ENCODE measurements at places on chromosomes 7 and 10.
A peak's percentile ranks its signal among the peaks of the same experiment; 100 is the strongest.

DNA sequence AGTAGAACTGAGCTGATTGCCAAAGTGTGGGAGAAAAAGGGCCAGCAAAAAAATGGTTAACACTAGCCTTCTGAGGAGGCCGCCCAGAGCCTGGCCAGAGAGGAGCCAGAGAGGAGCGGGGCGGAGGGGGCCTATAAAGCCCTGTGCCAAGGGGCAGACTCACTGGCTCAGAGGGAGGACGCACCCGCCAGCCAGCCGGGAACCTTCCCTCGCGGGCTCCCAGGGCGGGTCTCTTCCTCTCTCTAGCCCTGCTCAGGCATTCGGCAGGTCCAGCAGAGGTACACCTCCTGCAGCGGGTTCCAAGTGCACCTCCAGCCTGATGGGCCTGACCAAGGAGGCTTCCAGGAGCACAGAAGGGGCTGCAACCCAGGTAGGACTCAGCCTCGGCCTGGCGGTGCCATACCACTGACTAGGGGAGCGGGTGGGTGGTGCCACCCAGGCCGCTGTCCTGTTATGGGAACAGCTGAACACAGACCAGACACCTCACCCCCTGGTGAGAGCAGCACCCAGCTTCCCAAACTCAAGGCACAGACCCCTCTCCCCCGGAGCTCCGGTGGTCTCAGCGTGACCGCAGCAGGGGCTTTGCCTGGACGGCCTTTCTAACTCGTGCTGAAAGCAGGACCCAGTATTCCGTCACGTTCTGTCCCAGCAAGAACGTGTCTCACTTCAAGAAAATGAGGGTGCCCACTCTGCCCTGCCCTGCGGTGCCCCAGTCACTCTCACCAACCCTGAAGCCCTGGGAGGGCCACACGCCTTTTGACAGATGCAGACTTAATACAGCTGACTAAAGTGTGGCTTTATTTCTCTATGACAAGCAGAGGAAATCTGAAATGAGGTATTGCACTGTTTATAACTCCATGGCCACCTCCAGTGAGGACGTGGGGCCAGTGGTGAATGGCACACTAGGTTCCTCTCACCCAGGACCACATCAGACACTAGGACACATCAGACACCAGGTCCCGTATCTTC lies at the start of gene GPER1:
TSS of gene GPER1 (plus strand) at position 162 of the 969 bp plus-strand sequence. CDS start 3,616 bp downstream, outside the sequence.
- no peak for DNase-seq

DNA sequence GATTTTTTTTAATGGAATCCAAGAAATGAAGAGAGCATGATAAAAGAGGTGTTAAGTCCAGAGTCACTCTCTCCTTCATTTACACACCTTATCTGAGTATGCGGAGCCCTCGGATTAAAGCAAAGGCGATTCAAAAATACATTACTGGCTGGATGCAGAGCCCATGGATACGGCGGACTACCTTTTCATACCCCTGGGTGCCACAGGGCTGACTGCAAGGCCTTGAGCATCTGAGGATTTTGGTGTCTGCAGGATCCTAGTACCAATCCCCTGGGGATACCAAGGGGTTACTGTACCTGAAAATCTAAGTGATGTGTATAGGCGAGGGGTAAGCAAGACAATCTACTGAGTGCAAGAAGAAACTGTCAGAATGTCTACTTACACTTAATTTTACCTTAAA lies 20.5 kb downstream of the PIP4K2A start:
- DNase-seq: no peak

DNA sequence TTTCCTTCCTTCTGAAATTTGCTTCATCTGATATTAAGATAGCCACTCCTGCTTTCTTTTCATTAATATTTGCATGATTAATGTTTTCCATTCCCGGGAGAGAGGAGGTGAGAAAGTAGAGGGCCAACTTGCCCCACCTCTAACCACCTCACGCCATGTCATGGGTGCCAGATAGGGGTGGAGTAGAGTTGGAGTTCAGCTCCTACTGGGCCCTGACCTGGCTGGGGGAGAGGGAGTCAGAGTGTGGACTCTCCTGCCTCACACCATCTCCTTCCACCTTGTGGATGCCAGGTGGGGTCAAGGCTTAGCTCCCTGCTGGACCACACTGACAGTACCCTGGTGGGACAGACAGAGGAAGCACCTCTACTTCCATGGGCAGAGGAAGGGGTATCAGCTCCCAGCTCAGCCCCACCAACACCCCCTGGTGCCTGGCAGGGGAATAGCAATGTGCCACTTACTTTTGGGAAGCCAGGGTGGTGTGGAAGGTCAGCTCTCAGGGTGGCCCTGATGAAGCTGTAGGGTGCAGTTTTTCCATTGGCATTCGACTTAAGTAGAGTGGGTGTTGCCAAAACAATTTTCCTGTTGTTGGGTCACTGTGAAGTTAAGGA lies 28.0 kb downstream of the CHST12 start:
- no peak for DNase-seq

DNA sequence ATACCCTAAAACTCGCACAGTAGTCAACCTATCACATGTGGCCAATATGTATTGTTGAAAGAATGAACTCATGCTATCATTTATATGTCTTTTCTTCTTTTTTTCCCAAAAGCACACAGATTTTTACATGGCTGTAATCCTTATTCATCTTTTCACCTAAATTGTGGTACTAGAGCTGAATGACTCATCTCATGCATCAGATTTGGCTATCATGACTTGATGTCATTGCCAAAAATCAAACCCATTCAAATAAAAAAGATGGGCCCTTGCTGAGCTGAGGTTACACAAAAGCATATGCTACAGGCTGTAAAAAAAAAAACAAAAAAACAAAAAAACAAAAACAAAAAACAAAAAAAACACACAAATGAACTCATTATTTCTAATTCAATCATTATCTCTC lies 3.3 kb upstream of the LMOD2 start:
- no peak for DNase-seq

DNA sequence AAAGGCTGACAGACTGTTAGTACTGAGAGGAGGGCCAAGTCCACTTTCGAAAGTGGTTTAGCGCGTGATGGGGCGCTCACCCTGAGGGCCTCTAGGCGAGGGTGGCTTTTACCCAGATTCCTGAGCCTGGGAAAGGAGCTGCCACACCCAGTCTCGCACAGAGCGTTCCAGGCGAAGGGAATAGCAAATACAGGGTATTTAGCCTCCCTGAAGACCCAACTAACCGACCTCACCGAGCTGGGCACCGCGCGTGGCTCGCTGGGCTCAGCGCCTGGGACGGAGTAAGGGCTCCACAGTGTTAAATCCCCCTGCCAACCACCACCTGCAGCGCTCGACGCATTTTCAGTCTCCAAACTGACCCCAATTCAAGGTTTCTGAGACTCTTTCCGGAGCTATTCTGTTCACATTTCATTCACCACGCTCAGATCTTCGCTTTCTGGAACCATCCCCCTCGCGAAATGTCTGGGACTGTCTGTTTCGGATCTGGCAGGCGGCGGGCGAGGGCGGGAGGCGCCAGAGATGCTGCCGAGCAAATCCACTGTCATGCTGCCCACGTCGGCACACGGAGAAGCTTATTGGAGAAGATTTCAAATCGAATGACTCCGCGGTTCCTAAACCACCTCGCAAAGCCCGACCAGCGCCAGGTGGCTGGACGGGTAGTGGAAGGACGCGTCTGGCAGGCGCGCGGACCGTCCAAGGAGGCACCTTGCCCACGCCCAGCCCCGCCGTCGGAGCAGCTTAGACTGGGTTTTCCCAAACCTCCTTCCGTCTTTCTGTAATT lies 1.4 kb upstream of the OSBPL3 start:
- DNase-seq: peak; percentile 68

DNA sequence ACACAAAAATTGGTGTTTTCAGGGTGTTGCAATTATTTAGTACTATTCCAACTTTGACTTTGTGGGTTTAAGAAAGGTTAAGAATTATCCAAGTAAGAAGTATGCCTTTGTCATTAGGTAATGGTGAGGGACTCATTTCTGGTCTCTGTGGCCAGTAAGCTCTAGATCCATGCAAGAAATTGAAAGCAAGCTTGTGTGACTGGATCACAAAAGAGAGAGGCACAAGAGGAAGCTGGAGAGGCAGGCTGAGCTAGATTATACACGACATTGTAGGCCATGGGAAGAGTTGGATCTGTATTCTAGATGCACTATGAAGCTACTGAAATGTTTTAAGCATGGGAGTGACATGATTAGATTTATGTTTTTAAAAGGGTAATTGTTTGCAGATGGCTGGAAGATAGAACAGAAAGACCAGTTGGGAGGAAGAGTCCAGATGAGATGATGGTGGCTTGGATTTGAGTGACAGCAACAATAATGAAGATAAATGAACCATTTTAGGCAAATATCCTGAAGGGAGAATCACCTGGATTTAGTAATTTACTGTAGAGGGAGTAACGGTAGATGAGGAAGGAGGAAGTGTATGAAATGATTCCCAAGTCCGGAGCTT lies 50.0 kb downstream of the CALD1 start:
- DNase-seq: no peak

GRCh38 chr10:30357806-30358205 lies 8.7 kb upstream of the MTPAP start:
- DNase-seq: no peak

- no peak for DNase-seq
These were observed 22.7 kb upstream of the EEPD1 start for GRCh38 chr7:36130236-36130945.

GRCh38 chr10:13628661-13629060 lies 41.9 kb downstream of the PRPF18 start:
- no peak for DNase-seq

GRCh38 chr10:132129431-132129830 lies 57.3 kb upstream of the DPYSL4 start:
- no peak for DNase-seq

DNA sequence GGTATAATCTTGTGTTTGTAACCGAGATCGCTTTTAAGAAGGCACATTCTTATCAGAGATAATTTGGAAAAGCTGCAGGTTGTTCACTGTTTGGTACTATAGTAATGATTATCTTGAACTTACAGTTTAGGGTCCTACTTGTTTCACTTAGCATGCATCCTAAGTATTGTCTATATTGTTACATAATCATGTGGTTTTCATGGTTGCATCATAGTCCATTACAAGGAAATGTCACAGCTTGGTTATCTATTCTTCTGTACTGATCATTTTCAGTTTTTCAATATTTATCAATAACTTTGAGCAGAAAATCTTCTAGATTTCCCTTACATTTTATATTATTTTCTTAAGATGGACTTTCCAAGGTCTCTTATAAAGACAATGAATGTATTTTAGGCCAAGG lies 116.3 kb downstream of the PLPP4 start:
- no peak for DNase-seq

- DNase-seq: no peak
These were observed 15.4 kb upstream of the LYZL1 start for GRCh38 chr10:29273478-29273877.

GRCh38 chr7:32051128-32051527 lies 19.1 kb downstream of the PDE1C start:
- no peak for DNase-seq

DNA sequence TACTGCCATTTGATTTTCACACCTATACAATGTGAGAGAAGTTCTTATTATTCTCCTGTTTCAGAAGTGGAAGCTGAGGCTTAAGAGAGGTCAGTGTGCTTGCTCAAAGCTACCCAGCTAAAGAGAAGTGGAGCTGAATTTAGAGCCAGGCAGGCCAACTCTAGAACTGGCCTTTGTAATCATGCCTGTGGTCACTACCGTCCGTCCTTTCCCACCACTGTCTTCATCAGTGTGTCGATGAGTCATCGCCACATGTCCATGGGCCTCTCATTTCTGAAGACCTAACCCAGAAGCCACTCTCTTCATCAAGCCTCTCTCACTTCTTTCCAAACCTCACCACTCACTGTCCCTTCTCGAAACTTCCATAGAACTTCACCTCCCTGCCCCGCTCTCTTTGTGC lies 237.8 kb downstream of the KIAA1217 start:
- no peak for DNase-seq

DNA sequence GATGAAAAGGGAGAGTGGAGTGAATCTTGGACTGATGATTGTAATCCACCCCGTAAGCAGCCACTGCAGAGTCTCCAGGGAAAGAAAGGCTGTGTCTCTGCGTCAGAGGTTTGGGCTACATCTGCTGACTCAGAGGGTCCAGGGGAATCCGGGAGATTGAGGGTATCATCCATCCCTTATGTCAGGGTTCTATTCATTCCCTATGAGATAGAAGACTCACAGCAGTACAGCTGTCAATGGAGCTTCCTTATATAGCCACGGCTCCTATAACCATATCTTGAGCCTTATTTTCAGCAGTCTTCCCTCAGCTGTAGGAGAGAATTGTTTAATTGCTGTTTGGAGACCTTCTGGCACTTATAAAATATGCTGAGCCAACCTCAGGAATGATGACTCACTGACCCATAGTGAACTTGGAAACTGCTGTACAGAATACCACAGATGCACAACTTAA lies 558.2 kb upstream of the PFKP start:
- no peak for DNase-seq

GRCh38 chr7:142174441-142174840 lies 62.9 kb downstream of the MGAM2 start:
- no peak for DNase-seq

DNA sequence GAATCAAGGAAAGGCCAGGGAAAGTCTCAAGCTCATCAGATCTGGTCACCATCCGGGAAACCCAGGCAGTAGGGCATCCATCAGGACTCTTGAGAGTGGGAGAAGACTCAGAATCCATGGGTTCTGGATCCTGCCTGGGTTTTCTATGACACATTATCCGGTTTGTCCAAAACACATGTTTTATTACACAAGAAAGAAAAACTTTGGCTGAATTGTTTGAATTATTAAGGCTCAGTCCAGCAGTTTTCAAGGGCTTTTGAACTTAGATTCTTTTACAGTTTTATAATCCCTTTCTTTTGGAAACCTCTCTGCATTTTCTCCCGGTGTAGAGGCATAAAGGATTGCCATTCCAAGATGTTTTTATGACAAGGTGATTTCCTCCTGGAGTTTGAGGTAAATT lies 528.5 kb upstream of the MGMT start:
- DNase-seq: no peak

DNA sequence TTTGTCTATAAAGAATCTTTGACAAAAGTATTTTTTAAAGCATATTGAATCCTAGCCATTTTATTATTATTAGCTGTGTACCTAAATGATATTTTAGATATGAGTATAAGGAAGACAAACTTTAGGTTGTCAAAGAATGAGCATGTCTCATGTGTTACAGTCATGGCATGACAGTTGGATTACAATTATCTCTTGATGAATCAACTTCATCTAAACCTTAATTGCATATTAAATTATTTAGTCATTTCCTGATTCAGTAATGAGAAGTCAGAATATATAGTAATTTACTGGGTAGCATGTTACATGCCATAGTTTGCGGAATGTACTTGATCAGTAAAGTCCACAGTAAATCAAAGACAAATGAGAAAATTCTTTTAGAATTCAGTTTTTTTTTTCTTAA lies 59.2 kb downstream of the MAPK8 start:
- DNase-seq: no peak

DNA sequence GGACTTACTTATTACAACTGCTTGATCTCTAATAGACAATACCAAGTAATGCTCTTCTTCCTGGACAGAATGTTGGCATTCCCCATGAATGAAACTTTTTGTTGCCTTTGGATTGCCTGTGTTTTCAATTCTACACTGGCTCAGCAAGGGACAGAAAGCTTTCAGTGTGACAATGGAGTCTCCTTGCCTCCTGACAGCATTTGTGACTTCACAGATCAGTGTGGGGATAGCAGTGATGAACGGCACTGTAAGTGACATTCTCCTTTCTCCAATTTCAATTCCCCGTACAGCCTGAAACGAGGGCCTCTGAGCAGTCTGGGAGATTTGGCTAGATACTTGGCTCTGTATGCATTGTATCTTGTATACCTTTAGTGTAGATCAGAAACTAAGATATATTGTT lies 290 bp downstream of the MALRD1 start:
- DNase-seq: no peak

GRCh38 chr7:24835643-24836042 lies 78.4 kb upstream of the GSDME start:
- DNase-seq: no peak

GRCh38 chr10:49161411-49161997 lies 26.7 kb downstream of the TMEM273 start:
- DNase-seq: no peak

GRCh38 chr7:130277763-130278643 lies 11.3 kb downstream of the CPA2 start:
- DNase-seq: no peak
